ENCODE measurements at places on chromosomes 7 and 10. TPM values are rescaled to one million over a fixed set of nuclear protein-coding genes. Genes with fewer than 3 reads are reported as not detected.

FAM25C gene
- total RNA-seq, result not detected

SPACDR gene
- total RNA-seq, result 4.5 TPM

GRCh38 chr7:122070834-122071233 lies 73.2 kb downstream of the AASS start:
- no peak for DNase-seq

DNA sequence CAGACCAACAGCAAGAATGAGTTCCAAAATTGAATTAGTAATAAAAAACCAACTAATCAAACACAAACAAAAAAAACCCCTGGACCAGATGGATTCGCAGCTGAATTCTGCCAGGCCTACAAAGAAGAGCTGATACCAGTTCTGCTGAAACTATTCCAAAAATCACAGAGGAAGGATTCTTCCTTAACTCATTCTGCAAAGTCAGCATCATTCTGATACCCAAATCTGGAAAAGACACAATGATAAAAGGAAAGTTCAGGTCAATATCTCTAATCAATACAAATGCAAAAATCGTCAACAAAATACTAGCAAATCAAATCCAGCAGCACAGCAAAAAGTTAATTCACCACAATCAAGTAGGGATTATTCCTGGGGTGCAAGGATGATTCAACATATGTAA lies 6.1 kb upstream of the ABCA13 start:
- DNase-seq, result no peak

GRCh38 chr10:103843854-103844570 lies 11.4 kb downstream of the SH3PXD2A start:
- no peak for DNase-seq

DNA sequence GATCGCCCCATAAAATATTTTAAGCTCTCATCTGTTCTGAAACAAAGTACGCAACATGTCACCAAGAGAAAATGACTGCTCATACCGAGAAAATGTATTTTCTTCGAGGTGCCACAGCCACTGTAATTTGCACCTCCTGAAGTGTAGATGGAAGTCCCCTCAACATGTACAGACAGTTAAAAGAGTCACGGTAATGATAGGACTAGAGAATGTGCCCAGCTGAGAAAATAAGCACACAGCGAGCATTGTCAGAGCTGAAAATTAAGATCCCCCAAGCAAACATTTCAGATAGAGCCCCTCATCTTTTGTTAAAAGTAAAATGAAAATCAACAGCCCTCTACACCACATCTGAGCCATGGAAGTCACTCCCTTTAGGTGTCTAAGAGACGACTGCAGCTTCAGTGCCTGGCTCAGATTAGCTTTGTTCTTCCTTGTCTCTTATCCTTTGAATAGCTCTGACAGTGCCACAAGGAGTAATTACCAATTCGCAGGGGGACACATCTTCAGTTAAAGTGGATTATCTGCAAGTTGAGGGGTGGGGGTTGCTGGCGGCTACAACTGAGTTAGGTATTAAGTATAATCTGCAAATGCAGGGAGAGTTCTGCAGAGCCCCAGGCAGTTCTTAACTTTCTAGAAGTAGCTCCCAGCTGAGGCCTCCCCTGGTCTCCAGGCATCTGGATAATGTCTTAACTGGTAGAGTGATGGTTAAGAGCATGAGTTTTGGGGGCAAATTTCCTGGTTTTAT lies 222.7 kb upstream of the C7orf33 start:
- DNase-seq, result no peak

- no peak for DNase-seq
Measured at GRCh38 chr10:44856696-44857095, 54.4 kb upstream of the TMEM72 start.

GRCh38 chr7:100804681-100805431 lies 22.5 kb downstream of the EPHB4 start:
- DNase-seq, result no peak

GRCh38 chr7:130421684-130422083 lies 19.1 kb downstream of the CEP41 start:
- DNase-seq, result no peak

DNA sequence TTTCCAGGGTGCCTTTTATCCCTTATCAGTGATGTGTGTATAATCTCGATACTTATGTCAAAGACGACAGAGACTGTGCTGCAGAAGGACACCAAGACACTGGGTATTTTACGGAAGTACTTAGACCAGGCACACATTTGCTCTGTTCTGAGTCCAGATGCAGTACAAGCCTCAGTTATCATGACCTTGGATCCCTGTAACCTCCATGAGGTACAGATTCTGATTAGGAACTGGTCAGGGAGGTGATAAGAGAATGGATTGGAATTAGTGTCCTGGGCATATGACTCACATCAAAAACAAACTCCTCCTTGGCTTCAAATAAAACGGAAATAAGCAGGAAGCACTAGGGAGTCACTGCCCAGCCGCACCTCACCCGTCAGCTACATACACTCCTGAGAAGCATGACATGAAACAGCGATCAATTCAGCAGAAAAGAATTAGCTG lies 146.5 kb downstream of the SFMBT2 start:
- no peak for DNase-seq

TOMM7 gene
- total RNA-seq, result 216 TPM

- DNase-seq, result no peak
Measured at GRCh38 chr10:123729523-123729922, 63.4 kb downstream of the GPR26 start.

All from activated T-helper 2 cell treated with anti-CD3 and anti-CD28 coated beads, Interferon-gamma antibody, Interleukin-2, Interleukin-4, amounts not matched to agents 10 μg/mL and 5 μg/mL and 100 μg/mL, durations not matched to agents 14 hours and 24 hours and 36 hours (primary cell).